NCI-H2029 treated with DMSO at 0.1 percent for 48 hours (cell line): ENCODE measurements at places on chromosomes 12 and 14.

DNA sequence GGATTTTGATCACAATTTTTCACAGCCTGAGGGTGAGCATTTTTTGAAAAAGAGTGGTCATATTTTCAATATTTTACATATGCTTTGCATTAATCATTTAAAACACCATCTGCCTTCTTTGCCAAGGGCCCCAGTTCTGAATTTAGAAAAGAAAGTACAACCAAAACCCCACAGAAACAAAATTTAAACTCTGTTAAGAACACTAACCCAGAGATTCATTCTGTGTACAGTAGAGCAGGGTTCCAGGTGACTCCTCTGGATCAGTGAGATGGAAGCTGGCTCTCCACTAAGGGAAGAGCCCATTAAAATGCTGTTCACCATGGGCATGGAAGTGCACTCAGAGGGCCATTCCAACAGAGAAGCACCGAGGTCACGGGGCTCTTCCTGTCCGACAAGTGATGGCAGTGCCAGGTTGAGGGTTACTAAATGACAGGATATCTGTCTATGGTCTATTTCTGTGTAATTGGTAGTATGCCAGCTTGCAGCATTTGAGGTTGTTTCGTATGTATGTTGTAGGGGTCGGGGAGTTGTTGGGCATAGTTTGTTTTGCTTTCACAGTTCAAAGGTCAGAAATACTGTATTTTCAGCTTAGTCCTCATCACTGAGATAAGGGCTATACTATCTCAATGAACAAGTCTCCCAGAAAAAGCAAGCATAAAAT lies 95.9 kb downstream of the SLC35F4 start:
- no peak for DNase-seq

GRCh38 chr12:52508211-52508610 lies 12.0 kb downstream of the KRT5 start:
- no peak for DNase-seq

GRCh38 chr14:75876530-75876929 lies 105.3 kb downstream of the TGFB3 start:
- no peak for DNase-seq

DNA sequence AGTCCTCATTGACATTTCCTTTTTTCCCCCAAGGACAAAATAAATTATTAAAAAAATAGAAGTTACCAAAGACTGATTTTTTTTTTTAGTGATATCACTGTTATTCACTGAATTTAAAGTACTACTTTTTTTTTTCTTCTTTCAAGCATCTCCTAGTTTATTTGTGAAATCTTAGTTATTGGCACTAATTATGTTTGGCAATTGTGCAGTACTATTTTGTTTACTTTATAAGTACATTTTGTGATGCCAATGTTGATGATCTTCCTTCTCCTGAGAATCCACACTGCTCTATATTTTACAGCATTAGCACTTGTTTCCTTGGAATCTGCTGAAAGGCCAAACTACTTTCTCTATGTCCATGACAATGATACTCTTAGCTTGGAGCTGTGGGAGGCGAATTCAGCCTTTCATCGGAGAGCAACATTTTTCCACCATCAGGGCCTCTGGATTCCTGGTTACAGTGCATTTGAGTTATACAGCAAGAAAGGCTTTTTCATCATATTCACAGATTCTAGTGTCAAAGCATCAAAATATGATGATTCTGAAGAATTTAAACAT lies 123.8 kb upstream of the PTPRQ start:
- no peak for DNase-seq

GRCh38 chr14:78007160-78007559 lies 163.0 kb upstream of the NRXN3 start:
- DNase-seq, result no peak
